OCI-M1 (cell line): ENCODE measurements at places on chromosomes 7 and 10.

GRCh38 chr10:4651404-4652037 is 174.5 kb upstream of the AKR1E2 start:
- no peak for DNase-seq

DNA sequence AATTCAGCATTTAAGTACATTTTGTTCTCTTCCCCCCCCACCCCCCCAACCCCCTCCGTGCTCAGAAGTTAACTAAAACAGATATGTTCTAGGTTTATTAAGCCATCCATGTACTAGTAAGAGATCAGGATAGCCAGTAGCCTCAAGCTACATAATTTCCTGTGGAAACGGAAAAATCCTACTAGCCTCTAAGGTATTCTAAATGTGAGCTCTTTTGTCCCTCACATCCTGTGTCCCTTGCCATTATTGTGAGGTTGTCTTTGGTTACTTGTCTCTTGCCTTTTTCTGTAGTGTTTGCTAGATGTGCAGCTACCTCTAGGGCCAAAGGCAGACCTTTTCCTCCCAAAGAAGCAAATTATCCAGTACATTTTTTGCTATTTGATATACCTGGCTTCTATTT is 92.1 kb downstream of the BTRC start:
- no peak for DNase-seq

- peak; percentile 78 for DNase-seq
Observed at GRCh38 chr7:75762350-75762917, 9.6 kb downstream of the CCL26 start.

- DNase-seq: no peak
Observed at GRCh38 chr7:66683770-66684123, 55.1 kb downstream of the KCTD7 start.

DNA sequence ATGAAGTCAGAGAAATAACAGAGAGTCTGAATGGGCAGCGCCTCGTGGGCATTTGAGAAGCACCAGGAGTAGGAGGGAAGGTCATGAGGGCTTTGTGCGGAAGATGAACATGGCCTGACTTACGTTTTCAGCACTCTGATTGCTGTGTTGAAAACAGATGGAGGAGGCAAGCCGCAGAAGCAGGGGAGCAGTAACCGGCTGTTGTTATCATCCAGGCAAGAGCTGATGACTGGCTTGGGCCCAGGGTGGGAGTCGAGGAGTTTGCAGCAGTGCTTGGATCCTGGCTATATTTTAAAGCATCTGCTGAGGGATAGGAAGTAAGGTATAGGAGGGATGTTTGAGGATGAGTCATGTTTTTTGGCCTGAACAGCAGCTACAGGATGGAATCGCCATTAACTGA is 12.7 kb upstream of the PDLIM1 start:
- DNase-seq: no peak

DNA sequence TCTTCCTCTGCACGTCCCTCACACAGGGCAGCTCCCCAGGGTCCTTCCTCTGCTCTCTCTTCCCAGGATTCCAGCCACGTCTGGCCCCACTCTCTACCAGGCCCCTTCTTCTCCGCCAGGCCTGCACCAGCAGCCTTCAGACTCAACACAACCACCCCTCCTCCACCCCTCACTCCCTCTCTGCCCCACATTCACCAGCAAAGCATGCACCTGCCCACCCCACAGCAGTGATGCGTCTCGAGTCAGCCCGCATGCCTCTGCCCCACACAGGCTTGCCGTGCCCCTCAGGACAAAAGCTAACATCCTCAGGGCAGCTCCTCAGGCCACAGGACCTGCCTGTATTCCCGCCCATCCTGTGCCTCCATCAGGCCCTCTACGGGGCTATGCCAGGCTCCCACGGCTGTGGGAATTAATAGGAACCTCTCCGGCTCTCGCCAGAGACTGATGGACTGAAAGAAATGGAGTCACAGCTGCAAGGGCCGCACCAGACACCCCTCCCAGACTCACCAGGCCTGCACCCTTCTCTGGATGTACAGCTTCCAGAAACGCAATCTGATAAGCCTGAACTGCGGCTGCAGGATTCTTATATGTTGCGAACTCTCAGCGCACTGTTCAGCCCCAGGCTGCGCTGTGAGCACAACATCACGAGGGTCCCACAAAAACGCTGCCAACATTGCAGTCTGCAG is 100.1 kb downstream of the CYTH3 start:
- no peak for DNase-seq

DNA sequence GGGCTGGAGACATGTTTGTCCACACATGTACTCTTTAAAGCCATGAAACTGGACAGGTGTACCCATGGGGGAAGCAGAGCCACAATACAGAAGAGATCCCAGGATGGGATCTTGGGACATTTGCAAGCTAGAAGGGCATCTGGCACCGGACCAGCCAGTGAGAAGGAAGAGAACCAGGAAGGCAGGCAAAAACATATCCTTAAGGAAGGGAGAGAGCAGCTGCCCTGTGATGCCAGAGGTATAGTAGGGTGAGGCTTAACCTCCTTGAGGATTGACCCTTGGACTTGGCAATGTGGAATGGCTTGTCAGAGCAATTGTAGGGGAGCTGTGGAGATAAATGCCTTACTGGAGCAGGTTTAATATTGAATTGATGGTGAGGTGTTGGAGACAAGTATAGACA is 17.9 kb upstream of the SUV39H2 start:
- no peak for DNase-seq

GRCh38 chr10:77892021-77892739 is 34.4 kb downstream of the DLG5 start:
- DNase-seq: no peak
